Pancreas (tissue), 10 donors: ENCODE measurements at places on chromosomes 7 and 10. TPM values are rescaled to one million over a fixed set of nuclear protein-coding genes. Genes with fewer than 3 reads are reported as not detected.

Gene DGKB
- total RNA-seq, result 0.16 TPM

DNA sequence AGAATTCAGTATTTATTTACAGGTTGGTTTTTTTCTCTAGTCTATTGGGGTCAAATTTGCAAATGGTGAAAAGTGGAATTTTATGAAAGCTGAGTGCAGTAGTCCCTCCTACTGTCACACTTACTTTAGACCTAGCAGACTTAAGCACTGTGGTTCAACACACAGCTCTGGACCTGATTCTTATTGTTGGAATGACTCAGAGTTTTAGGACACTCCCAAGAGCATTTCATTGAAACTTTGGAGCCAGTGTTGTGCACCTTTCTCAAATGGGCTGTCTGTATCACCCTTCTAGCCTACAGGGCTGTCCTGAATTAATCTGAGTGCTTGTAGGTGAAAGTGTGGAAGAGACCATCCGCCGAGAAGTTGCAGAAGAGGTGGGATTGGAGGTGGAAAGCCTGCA is 16.1 kb downstream of the NUDT13 start:
- peaks cover 7% of the 10 kb centered on the region for H3K36me3 ChIP-seq
- H3K4me1 ChIP-seq, result no peaks in the 10 kb centered on the region
- H3K4me3 ChIP-seq, result no peak overlapping the region
- H3K27me3 ChIP-seq, result no peaks in the 10 kb centered on the region
- H3K27ac ChIP-seq, result no peak overlapping the region

DNA sequence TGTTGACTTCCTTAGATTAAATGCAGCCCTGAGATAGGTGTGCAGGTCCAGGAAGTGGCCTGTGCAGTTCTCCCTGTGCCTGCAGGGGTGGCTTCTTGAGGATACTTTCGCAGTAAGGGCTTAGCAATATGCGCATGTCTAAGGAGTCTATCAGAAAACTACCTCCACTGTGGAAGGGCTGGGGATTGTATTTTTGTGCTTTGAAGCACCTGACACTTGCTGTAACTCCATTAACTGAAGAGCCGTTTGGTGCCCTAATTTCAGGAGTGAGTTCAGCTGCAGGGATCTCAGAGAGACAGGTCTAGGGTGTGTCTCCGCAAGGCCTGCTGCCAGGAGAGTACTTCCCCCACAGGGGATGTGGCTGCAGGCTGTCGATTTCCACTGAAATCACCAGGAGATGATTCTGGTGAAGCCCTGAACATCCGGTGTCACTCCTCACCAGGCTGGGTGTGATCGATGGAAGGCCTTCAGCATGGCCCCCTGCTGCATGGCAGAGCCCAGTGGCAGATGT is 35.5 kb downstream of the IKZF1 start:
- H3K27ac ChIP-seq, result no peak overlapping the region
- H3K27me3 ChIP-seq, result no peaks in the 10 kb centered on the region
- no peaks in the 10 kb centered on the region for H3K36me3 ChIP-seq
- no peak overlapping the region for H3K4me3 ChIP-seq
- no peak for DNase-seq

Gene FGL2
- total RNA-seq, result 6.3 TPM

Gene CD36
- 17.4 TPM for total RNA-seq

DNA sequence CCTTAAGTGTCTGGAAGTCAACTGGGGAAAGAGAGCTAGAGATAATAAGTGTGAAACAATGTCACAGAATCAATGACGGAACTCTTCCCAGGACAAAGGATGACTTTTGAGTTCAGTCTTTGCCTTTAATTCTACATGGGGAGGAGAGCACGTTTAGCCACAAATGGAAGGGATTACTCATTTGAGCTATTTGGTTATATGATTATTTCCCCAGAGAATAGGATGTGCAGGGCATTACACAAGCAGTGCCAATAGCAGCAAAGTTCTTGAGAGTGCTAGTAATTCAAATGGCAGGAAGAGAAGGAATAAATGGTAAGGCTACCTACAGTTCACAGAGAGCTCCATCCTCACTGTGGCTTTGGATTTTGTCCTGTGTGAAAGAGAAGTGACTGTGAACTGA is 6.0 kb downstream of the EGFR start:
- H3K27me3 ChIP-seq, result no peaks in the 10 kb centered on the region
- H3K36me3 ChIP-seq, result no peaks in the 10 kb centered on the region
- H3K4me3 ChIP-seq, result no peak overlapping the region
- no peak for DNase-seq

DNA sequence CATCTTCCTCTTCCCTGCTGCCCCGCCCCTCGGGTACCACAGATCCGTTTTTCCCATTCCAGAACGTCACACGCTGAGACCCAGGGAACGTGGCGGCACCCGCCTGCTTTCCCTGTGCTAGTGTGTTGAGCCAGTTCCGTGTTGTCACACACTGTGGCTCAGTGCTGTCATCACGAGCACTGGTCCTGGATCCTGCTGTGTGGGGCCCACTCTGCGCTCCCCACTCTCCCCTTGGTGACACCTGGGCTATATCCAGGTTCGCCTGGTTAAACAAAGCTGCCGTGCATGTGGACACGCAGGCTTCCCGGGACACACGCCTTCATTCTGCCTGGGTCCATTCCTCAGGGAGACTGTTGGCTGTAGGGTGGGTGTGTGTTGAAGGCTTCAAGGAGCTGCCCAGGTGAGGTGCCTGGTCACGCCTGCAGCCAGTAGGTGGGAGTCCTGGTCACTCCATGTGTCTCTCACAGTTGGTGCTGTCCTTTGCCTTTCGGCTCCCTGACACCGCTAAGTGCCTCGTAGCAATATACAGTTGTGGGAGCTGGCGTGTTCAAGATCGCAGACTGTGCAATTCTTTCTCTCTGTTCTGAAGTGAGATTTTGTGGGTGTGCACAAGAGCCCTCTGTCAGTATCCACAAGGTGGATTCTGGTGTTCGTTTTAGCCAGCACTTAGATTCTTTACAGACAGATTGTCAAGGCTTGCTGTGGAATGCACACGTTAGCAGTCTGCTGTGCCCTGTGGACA is 88.6 kb downstream of the INPP5A start:
- peak; percentile 44 for DNase-seq
- peaks cover 15% of the 10 kb centered on the region for H3K4me1 ChIP-seq
- no peak overlapping the region for H3K4me3 ChIP-seq
- H3K27ac ChIP-seq, result no peak overlapping the region
- H3K36me3 ChIP-seq, result no peaks in the 10 kb centered on the region

DNA sequence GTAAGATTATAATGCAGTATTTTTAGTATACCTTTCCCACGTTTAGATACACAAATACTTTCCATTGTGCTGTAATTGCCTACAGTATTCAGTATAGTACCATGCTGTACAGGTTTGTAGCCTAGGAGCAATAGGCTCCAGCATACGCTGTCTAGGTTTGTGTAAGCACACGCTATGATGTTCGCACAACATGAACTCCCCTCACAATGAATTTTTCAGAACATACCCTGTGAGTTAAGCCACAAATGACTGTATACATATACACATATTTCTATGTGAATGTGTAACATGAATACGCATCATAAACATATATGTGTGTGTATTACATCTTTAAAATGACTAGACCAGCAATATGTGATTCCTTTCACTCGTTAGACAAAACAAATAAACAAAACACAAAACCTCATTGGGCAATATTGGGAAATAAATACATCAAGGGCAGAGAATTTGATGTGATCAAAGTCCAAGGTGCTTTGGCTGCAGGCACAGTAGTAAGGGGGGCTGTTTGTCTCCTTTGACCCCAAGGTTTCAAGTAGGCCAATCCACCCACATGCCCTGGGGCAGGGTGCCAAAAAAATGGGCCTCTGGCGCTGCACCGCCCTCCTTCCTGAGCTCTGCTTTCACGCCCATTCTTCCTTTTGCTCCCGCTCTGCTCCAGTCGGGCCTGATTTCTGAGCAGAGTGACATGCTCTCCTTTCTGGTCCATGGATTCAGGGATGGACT is 33.9 kb downstream of the CHN2 start:
- no peak for DNase-seq
- no peaks in the 10 kb centered on the region for H3K36me3 ChIP-seq
- H3K27ac ChIP-seq, result no peak overlapping the region
- H3K4me3 ChIP-seq, result no peak overlapping the region
- H3K27me3 ChIP-seq, result no peaks in the 10 kb centered on the region
- H3K4me1 ChIP-seq, result peaks cover 8% of the 10 kb centered on the region
